Neural crest cell (in vitro differentiated cells): ENCODE measurements at places on chromosomes 12 and 14.
A peak's percentile ranks its signal among the peaks of the same experiment; 100 is the strongest.

DNA sequence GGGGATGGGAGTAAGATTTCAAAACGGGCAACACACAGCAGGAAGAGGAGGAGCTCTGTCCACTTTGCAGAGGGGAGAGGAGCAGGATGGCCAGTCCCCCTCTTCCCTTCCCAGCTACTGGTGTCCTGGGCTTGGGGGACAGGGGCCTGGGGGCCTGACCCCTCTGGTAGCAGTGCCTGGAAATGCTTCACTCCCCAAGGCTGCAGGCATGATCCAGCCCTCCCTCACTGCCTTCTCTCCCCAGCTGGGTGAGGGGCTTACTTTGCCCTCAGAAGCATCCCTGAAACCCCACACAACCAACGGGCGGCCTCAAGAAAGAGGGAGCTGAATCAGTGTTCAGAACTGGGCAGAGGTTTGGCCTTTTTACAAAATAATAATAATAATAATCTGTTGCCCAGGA is 279.5 kb downstream of the DPF3 start:
- DNase-seq, result no peak

DNA sequence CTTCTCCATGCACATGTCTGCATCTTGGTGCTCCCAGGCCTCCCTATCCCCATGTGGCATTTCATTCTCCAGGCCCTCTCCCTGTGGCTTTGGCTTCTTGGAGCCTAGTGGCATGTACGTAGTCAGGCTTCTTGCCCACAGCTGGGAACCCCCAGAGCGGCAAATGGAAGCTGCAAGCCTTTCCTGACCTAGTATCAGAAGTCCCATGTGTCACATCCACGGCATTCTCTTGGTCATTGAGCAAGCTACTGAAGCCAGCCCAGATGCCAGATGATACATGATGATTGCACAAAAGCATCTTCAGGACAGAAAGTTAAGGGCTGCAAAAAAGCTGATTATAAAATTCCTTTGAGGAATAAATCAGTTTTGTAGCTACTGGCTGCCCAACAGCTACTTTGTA is 154.9 kb downstream of the PELI2 start:
- DNase-seq, result no peak

DNA sequence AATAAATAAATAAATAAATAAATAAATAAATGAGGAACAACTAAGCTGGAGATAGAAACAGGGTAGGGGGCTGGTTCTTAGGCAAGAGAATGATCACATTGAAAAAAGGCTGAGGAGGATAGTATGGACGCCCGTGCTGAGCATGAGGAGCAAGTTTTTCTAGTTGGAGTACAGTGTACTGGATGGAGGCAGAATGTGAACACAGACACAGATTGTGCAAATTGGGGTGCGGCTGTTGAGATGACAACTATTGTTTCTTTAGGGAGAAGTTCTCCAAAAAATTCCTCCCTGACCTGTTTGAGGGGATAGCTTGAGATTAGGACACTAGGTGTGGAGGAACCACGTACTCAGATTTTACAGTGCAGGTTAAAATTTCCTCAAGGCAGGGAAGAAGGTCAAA is 979 bp upstream of the BIN2 start:
- no peak for DNase-seq

DNA sequence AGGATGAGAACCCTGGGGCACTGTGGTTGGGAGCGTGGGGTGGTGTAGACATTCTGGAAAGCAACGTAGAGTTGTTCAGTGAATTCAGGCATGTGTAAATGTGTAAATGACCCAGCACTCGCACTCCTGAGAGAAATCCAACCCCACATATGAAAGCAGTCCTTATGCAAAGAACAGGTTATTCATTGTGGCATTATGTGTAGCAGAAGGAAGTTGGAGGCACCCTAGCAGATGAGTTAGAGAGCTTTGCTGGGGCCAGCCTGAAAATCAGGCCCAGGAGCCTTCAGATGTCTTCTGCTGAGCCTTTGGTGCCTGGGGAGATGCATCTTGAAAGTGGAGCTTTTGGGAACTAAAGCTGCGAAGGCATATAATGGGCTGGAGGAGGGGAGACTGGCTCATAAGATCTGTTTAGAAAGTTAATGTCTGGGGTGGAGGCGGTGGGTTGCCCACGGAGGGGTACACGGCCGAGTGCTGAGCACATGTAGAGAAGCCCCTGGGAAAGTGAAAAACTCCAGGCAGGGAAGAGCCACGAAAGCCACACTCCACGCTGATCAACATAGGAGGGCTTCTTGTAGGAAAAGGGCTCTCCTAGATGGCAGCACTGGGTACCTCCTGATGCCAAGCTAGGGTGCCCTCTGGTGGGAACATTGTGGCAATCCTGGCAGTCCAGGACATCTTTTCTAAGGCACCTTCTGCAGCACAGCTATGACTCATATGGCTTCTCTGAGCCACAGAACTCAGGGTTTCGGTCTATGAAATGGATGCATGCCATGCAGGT is 6.0 kb upstream of the KRT83 start:
- DNase-seq, result peak; percentile 53

- DNase-seq, result no peak
Measured at GRCh38 chr14:56514663-56515371, 64.8 kb upstream of the TMEM260 start.

DNA sequence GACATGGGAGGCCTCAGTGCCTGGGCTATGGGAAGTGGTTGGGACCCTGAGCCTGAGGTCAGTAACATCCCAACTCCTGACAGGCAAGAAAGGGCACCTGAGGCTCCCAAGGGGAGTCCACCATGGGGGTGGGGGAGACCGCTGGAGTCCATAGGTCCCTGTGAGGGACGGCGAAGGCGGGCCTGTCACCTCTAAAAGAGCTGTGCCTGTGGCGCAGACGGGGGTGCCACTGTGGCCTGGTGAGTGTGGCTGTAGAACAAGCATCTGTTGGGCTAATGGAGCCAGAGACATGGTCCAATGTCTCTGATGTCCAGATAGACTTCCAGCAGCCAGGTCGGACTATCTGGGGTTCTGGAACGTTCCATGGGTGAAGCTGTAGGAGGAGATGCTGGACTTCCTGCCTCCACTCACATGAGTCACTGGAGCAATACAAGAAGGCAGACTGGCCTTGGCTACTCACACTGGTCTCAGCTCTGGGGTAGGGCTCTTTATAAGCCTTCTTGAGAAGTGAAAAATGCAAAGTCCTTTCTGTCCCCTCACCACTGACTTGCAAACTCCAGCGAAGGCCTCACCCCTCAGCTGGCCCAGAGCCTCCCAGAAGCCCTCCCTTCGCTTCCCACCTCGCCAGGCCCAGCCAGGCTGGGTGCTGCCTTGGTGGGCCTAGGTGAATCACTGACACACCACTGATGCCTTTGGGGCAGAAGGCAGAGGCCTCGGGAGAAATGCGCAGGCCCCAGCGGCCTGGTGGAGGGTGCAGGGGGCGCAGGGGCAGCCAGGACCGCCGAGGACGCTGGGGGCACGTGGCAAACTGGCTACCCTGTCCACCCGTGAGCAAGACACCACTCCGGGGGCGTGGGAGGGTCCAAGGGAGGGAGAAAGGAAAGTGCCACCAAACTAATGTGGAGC is 1.1 kb upstream of the TRAF3 start:
- no peak for DNase-seq

DNA sequence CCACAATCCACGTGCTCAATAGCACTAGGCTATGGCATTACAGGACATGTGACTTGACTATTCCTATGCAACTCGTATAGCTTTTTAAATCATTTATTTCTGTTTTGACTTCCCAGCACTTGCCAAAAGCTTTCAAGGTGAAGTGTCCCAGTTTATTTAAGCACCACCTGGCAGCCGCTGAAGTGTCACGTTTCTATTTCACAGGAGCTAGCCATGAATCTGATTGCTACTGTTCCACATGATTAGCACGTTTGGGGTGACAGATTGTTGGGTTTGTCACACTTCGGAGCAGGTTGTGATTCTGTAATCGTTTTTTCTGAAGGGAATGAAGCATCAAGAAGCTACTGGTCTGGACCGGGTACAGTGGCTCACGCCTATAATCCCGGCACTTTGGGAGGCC is 39.9 kb upstream of the BICDL1 start:
- DNase-seq, result no peak

- DNase-seq, result no peak
Measured at GRCh38 chr12:53427905-53428594, 4.4 kb downstream of the AMHR2 start.

DNA sequence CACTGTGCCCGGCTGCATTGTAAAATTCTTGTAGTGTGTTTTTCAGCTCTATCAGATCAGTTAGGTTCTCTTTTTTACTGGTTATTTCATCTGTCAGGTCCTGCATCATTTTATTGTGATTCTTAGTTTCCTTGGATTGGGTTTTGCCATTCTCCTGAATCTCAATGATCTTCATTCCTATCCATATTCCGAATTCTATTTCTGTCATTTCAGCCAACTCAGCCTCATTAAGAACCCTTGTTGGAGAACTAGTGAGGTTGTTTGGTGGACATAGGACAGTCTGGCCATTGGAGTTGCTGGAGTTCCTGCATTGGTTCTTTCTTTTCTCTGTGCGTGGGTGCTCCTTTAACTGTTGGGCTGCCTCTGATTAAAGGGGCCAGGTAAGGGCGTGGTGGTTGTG is 5.6 kb upstream of the C1S start:
- DNase-seq, result no peak

GRCh38 chr14:56195704-56196103 is 77.5 kb downstream of the PELI2 start:
- no peak for DNase-seq

DNA sequence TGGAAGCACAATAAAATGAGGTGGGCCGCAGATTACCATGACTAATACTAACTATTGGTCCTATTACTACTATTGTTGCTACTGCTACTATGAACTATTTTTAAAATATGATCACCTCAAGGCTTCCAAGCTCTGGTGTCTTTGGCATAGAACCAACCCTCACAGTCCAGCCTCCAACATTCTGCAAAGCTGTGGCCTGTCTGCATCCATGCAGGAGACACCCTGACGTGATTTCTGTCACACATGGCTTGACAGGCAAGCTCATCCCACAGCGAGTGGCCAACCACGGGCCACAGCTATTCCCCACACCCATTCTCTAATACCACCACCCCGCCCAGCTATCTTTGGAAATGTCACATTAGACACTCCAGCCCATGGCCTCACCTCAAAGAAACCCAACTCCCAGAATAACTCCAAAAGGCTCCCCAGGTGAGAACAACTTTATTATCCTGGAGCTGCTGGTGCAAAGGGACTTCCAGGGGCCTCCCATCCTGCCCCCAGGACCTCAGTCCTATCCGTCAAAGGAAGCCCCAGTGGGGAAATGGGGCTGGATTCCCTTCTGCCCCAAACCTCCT is 14.4 kb downstream of the ISCU start:
- no peak for DNase-seq

DNA sequence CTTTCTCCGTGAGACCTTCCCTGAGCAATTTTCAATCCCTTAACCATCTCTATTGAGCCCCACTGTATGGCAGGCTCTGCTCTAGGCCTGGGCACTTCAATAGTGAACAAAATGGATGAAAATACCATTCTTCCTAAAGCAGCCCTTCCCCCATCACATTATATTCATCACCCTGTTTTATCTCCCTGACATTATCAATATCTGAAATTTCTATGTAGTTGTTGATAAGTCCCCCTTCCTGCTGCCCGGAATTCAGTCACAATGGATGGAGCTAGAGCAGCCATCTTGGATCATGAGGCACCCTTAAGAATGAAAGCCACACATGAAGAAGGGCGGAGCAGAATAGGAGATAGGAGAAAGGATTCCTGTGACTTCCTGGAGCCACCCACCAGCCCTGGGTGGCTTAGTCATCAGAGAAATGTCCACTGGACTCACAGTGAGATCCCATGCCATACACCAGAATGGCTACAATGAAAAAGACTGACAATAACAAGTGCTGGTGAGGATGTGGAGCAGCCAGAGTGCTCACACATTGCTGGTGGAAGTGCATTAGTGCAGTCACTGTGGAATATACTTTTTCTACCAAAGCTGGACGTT is 33.9 kb downstream of the SCARB1 start:
- DNase-seq, result no peak

DNA sequence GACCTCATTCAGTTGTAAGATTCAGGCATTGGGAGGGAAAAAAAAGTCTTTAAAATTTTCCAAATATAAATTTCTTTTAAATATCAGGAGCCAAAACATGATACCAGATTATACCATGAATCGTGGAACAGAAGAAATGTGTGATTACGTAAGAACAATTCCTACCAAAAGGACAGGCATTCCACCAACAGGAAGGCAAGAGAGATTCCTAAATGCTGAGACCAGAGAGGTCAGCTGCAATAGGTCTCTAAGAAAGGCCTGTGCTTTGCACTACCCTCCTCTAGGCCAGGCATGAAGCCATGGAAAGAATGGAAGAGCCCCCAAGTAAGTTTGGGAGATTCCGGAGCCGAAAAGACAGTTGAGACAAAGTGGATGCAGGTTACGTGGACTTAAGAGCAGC is 83.7 kb downstream of the PTGER2 start:
- no peak for DNase-seq

DNA sequence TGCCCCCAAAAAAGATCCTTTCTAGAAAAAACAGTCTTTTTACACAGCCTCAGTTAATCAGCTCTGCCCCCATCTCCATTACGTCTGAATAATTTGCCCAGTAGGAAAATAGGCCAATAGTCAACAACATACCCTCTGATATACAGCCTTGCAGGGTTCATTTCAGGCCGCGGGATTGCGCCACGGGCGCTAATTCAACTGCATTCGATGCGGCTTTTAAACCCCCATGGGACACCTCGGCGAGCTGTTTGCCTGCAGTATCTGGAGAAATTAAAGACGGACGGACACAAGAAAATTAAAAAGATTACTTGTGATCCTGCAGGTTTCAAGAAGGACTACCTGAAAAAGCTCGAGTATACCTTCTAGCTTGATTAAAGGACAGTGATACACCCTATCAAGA is 36.1 kb downstream of the ERP29 start:
- no peak for DNase-seq

GRCh38 chr12:26853303-26854030 is 20.5 kb upstream of the ITPR2 start:
- DNase-seq, result peak; percentile 52

- DNase-seq, result no peak
Measured at GRCh38 chr12:69130064-69130463, 109.3 kb upstream of the CPSF6 start.

- no peak for DNase-seq
Measured at GRCh38 chr12:123519141-123520001, 14.1 kb downstream of the RILPL1 start.

GRCh38 chr12:9730591-9730990 is 2.3 kb downstream of the CLECL1 start:
- no peak for DNase-seq

- no peak for DNase-seq
Measured at GRCh38 chr14:86462193-86462753, 932.3 kb downstream of the FLRT2 start.

GRCh38 chr14:72111911-72112310 is 179.7 kb downstream of the RGS6 start:
- no peak for DNase-seq

GRCh38 chr12:2284321-2284813 is 231.6 kb downstream of the CACNA1C start:
- DNase-seq, result no peak

- DNase-seq, result no peak
Measured at GRCh38 chr12:2165021-2165420, 112.2 kb downstream of the CACNA1C start.

- DNase-seq, result no peak
Measured at GRCh38 chr12:29537298-29537697, 39.8 kb upstream of the OVCH1 start.

GRCh38 chr12:71183018-71183417 is 25.2 kb upstream of the TSPAN8 start:
- no peak for DNase-seq

- DNase-seq, result no peak
Measured at GRCh38 chr12:28950049-28950448, 199.0 kb upstream of the FAR2 start.

- no peak for DNase-seq
Measured at GRCh38 chr14:71534506-71534905, 397.7 kb upstream of the RGS6 start.
